Peyer's patch (tissue), 4 donors: ENCODE measurements at places on chromosomes 11 and 22. TPM values are rescaled to one million over a fixed set of nuclear protein-coding genes. Genes with fewer than 3 reads are reported as not detected.

SEPTIN5 gene
- total RNA-seq, result 4.1 TPM

WEE1 gene
- total RNA-seq, result 19.4 TPM

OR8K1 gene
- not detected for total RNA-seq

UBASH3B gene
- total RNA-seq, result 14.9 TPM

CABP4 gene
- total RNA-seq, result not detected

SERHL2 gene
- total RNA-seq, result 11.6 TPM

PATE2 gene
- total RNA-seq, result not detected

FDXACB1 gene
- 0.95 TPM for total RNA-seq

APOL4 gene
- total RNA-seq, result not detected

PANX2 gene
- total RNA-seq, result not detected

TUBA8 gene
- total RNA-seq, result not detected

CXCR5 gene
- 0.66 TPM for total RNA-seq

CNTN5 gene
- total RNA-seq, result not detected

LRRN4CL gene
- total RNA-seq, result 11.6 TPM

CARNS1 gene
- 1.2 TPM for total RNA-seq

CDC42EP1 gene
- 31.0 TPM for total RNA-seq

TPBGL gene
- not detected for total RNA-seq

PIM3 gene
- 94.9 TPM for total RNA-seq

SMIM38 gene
- total RNA-seq, result 0.95 TPM

ZNF280B gene
- total RNA-seq, result 0.80 TPM

SCGB2A2 gene
- total RNA-seq, result not detected

LGALS12 gene
- not detected for total RNA-seq

OR5L2 gene
- total RNA-seq, result not detected

UFD1 gene
- 39.2 TPM for total RNA-seq

PNPLA5 gene
- not detected for total RNA-seq

OR8D4 gene
- not detected for total RNA-seq

H19 gene
- total RNA-seq, result 34.7 TPM

BBOX1 gene
- total RNA-seq, result not detected

TPH1 gene
- total RNA-seq, result 11.4 TPM

TMEM258 gene
- 28.7 TPM for total RNA-seq

SAA1 gene
- not detected for total RNA-seq
